ENCODE measurements at places on chromosomes 4 and X. TPM values are rescaled to one million over a fixed set of nuclear protein-coding genes. Genes with fewer than 3 reads are reported as not detected.

The CENPVL1 gene
- not detected for total RNA-seq

The WAS gene
- total RNA-seq, result 0.28 TPM

The ANOS1 gene
- total RNA-seq, result 2.1 TPM

The RTL9 gene
- under 0.01 TPM for total RNA-seq

The CT45A5 gene
- total RNA-seq, result not detected

The PAPSS1 gene
- 73.9 TPM for total RNA-seq

The RNF212 gene
- 1.7 TPM for total RNA-seq

The CXorf51B gene
- total RNA-seq, result not detected

The USP17L26 gene
- total RNA-seq, result not detected

The PRKG2 gene
- 18.9 TPM for total RNA-seq

All from regular cardiac myocyte (primary cell).